ENCODE measurements at places on chromosomes 13 and 19.
A peak's percentile ranks its signal among the peaks of the same experiment; 100 is the strongest.

- DNase-seq, result no peak
Observed at GRCh38 chr19:33388231-33388724, 14.8 kb downstream of the CEBPG start.

- no peak for DNase-seq
Observed at GRCh38 chr19:45279587-45280192, 28.6 kb downstream of the MARK4 start.

- DNase-seq, result no peak
Observed at GRCh38 chr13:57470491-57470890, 161.1 kb upstream of the PCDH17 start.

DNA sequence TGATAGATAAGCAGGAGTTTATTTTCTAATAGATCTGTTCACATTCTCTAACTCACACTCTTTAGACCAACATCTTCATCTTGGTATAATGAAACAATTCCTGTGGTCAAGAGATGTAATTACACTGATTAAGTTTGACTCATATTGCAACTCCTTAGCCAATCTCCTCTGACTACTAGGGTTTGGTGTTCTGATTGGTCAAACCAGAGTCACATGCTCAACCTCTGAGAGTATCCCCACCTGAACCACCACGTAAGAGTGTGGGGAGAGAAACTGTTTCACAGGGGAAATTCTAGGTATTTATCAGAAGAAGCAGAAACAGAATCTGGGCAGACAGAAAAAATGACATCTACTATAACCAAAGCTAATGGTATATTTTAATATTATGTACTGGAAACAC is 42.4 kb downstream of the UQCRFS1 start:
- DNase-seq, result no peak

DNA sequence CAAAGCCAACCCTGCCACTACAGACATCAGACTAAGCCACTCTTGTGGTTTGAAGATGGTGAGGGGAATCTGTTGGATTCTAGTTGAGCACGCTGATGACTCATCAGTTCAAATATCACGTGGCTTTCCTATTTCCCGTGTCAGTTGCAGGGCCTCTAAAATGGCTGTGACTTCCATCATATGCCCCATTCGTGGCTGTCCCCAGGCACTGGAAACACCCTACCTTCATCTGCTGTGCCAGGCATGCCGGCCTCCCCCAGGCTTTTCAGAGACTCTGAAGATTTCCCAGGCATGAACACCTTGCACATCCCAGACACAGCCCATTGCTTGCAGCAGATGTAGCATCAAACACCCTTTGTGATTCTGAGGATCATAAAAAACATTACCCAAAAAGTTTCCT is 659.9 kb downstream of the UQCRFS1 start:
- DNase-seq, result no peak

DNA sequence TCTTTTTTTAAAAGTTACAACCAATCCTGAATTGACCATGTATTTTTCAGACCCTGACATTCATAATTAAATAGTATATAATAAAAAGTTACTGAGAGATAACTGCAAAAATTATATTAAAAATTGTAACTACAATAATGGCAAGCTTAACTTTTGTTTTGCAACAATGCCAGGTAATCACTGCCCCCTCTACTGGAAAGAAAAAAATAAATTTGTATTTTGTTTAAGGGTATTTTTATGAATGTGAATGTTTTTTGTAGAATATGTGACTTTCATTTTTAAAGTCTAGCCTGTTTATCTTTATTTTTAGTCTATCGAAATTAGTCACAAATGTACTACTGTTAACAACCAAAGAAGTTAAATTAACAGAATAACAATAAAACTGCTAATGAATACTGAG is 21.7 kb downstream of the MRPS31 start:
- no peak for DNase-seq

DNA sequence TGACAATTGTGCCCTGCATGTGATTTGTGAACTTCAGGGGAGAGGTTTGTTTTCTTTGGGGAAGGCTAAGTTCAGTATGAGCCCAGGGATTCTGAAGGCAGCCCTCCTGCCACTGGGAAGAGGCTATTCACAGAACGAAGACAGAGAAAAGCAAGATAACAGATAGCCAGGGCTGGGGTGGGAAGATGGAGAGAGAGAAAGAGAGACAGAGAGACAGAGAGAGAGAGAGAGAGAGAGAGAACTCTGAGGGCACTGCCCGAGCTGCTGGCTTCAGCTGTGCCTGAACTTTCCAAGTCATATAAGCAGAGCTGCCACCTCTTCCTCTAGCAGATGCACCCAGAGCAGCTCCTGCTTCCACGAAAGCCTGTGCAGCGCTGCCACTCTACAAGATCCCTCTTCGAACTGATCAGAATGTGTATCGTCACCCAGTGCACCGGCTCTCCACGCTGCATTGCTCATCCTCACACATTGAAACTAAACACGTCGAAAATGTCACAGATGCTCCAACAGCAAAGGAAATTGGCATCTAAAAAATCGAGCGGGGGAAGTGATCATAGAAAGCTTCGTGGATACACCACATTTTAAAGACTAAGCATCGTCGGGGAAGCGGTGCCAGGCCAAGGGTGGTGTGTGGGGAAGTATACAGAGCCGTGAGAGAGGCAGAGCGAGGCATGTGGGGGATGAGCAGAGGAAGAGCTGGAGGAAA is 81.8 kb upstream of the SIAH3 start:
- DNase-seq, result no peak

- DNase-seq, result no peak
Observed at GRCh38 chr13:24747248-24748060, 16.5 kb upstream of the RNF17 start.

- no peak for DNase-seq
Observed at GRCh38 chr13:24911133-24911908, 147.4 kb downstream of the RNF17 start.

DNA sequence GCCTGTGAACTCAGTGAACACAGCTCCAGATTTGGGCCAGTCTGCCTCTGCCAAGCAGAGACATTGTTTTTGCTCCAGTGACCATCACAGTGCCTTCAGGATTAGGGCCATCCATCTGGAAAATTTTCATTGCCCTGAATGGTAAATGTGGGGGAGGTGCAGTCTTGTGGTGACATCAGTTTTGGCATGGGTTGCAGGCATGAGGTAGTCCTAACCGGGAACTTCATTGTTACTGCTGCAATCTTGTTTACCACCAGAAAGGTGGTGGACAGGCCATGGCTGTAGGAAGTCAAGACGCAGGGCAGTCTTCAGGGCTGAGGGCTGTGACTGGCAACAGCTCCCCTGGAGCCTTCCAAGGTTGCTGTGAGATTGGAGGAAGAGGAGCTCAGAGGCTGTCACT is 55.2 kb downstream of the SPATA13 start:
- no peak for DNase-seq

- DNase-seq, result no peak
Observed at GRCh38 chr13:25992076-25992475, 59.7 kb downstream of the SHISA2 start.

DNA sequence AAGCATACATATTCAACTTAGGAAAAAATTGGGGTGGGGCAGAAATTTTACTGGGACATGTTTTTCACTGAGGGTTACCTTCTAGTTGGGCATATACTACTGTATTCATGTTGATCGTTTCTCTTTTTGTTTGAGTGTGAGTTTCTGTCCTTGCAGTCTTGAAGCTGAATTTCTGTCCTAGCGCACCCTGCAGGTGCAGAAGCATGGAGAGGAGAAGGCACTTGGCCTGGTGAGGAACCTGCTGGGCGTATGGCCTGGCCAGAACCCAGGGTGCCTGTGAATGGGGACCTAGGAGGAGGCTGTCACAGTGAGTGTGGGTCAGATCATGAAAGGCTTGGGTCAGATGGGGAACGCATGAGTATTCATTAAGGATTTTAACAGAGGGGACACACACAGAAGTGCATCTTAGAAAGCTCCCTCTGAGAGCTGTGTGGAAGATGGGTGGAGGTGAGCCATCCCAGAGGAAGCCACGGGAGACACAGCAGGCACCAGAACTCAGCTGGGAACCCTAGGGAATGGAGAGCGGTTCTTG is 36.8 kb downstream of the SERP2 start:
- DNase-seq, result no peak

GRCh38 chr13:92767468-92767867 is 459.1 kb upstream of the GPC6 start:
- no peak for DNase-seq

- DNase-seq, result no peak
Observed at GRCh38 chr19:18068395-18068794, 18.3 kb downstream of the IL12RB1 start.

DNA sequence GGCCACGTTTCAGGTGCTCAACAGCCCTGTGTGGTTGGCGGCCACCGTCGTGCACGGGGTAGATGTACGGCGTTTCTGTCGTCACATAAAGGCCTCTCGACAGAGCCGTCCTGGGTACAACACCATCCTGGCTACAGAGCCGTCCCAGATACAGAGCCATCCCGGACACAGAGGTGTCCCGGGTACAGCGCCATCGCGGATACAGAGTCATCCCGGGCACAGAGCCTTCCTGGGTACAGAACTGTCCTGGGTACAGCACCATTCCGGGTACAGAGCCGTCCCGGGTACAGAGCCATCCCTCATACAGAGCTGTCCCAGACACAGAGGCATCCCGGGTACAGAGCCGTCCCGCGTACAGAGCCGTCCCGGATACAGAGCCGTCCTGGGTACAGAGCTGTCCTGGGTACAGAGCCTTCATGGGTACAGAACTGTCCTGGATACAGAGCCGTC is 222.7 kb upstream of the SOX1 start:
- no peak for DNase-seq

- no peak for DNase-seq
Observed at GRCh38 chr13:95676105-95676761, 706 bp upstream of the DNAJC3 start.

DNA sequence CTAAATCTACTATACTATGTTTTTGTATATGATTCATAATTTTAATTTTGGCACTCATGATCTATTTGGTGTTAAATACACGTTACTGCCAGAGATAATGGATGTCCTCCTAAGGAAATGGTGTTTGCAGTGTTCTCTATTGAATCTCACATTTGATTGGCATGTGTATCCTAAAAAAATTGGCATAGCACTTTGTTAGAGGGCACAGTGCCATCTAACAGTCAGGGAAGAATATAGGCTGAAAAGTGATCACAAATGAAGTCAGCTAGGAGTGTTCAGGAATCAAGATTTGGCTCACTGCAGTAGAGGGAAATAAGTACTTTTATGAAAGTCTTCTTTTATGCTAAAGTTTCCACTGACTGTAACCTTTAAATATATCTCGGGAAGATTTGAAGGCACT is 624.6 kb downstream of the GPC6 start:
- DNase-seq, result no peak

DNA sequence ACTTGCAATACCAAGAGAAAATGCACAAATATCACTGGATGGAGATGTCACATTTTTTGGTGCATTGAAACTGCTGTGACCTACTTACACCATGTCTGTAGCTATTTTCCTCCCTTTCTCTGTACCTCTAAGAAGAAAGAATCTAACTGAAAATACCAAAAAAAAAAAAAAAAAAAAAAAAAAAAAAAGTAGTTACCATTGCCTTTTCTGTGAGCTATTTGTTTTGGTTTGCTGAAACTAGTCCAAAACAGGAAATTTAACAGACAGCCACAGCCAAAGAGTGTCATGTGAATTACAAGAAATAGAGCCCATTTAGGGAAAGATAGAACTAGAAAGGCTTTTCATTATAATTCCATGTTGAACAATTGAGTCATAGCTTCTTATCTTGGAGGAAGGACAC is 37.3 kb downstream of the TNFSF13B start:
- peak; percentile 62 for DNase-seq

DNA sequence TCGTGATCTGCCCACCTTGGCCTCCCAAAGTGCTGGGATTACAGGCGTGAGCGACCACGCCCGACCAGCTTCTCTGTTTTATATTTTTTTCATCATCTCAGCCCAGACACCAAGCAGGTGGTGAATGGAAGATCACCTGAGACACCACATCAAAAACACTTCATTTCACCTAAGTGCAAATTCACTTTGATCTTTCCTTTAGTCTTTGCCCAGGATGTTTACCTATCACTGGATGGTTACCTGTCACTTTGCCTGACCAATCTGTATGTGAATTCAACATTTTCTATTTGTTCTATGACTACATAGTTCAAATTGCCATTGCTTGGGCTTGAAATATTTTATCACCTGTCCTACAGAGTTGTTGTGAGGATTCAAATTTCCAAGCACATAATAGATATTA is 65.7 kb downstream of the PAN3 start:
- DNase-seq, result no peak

DNA sequence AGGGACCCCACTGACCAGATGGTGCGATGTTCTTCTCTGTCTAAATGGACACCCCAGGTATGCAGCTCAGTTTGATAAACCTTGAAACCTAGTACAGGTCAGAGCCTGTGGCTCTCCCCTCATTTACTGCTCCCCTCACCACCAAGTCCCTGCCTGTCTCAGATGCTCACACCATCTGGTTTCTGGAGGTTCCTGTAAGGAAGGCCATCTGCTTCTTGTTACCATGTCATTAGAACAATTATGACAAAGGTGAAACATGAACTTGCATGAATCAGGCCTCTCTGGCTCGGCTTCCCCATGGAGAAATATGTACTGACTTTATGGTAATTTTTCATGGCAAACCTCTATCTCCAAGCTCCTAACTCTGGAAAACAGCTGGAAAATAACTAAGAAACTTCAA is 965.7 kb downstream of the UQCRFS1 start:
- no peak for DNase-seq

All from thymus (tissue), 14 donors.